ENCODE measurements at places on chromosomes 1 and 21.

GRCh38 chr1:117466761-117467160 lies 99.5 kb downstream of the MAN1A2 start:
- no peak for DNase-seq

- DNase-seq, result no peak
These were observed 18.2 kb upstream of the CDCP2 start for GRCh38 chr1:54171016-54171415.

GRCh38 chr21:44503901-44504399 lies 36.0 kb downstream of the KRTAP10-1 start:
- no peak for DNase-seq

GRCh38 chr1:8860738-8861516 lies 17.6 kb downstream of the ENO1 start:
- no peak for DNase-seq

DNA sequence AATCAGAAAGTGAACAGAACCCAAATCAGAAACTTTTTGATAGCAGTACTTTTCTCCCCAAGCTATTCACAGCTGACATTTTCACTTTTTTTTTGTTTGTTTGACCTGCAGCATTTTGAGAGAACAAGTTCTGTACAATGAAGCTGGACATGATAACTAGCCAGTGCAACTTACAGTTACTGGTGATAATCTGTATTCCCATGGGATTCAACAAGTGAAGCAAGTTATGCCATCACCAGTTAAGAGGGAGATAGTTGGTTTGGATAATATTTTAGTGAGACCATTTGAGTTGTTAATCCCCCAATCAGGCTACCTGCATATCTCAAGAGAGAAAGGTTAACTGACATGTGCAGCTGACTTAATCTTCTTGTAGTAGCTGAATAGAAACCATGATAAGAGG lies 18.1 kb downstream of the SON start:
- DNase-seq, result no peak

GRCh38 chr1:167077128-167077867 lies 12.9 kb downstream of the GPA33 start:
- no peak for DNase-seq

All from islet precursor cell (in vitro differentiated cells).